ENCODE measurements at places on chromosomes 3 and 15.

GRCh38 chr3:196140224-196140623 is 58.3 kb upstream of the TFRC start:
- DNase-seq = no peak

DNA sequence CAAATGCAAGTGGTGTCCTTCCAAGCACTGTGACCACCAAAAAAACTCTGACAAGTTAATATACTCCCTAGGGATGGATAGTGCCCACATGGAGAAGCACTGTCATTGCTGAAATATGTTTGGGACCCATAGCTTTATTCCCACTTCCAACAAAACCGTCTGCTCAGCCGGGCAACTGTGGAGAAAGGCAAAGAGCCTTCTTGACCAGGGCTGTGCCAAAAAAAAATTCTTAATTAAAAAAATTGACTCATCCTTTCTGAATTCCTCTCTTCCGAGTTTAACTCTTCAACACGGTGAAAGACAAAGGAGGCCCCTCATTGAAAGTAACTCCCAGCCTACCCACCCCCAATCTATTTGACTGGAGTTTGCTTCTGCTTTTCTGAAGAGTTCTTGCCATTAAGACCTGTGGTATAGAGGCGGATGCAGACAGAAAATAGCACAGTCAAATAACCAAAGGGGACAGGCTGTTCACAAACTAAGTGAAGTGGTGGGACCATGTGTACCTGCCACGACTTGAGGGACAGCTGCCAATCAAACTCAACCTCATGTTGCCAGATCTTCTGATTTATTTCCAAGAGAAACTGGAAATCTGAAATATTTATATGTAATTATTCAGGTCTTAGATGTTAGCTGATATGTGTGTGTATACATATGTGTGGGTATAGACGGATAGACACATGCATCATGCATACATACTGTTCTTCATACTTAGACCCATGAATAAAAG is 135.4 kb upstream of the PFN2 start:
- DNase-seq = no peak

GRCh38 chr3:71176366-71176765 is 407.2 kb downstream of the FOXP1 start:
- DNase-seq = no peak

DNA sequence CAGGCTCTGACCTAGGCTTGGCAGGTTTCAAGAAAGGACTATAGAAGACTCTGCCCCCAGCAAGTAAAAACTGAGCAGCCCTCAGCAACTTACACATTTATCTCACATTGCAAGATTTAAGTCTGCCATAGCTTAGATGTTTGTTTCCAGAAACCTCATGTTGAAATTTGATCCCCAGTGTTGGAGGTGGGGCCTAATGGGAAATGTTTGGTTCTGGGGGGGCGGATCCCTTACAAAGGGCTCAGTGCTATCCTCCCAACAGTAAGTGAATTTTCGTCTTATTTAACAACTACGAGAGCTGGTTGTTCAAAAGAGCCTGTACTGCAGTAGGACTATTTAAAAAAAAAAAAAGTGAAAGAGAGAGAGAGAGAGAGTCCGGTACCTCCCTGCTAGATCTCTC is 125.2 kb upstream of the PROK2 start:
- DNase-seq = no peak

DNA sequence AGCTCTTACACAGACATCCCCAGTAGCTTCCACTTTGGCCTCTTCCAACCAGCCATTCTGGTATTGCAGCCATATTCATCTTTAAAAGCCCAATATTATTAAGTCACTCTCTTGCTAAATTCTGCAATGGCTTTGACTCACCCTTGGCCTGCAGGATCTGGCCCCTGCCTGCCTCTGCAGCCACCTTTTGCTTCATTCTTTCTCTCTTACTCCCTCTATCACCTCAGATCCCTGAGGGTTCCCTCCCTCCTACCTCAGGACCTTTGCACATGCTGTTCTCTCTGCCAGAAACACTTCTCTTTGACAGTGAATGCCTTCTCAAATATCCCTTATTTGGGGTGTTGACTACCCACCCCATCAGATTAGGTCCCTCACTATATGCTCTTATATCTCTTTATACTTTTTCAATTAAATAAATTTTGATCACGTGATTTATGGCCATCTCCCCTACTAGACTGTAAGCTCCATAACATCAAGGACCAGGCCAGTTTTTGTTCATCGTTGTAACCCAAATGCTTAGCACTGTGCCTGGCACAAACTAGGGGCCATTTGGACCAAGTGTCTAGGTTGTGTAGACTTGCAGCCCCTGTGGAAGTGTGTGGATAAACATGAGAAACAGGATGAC is 32.3 kb upstream of the UBE2Q2 start:
- DNase-seq = no peak

DNA sequence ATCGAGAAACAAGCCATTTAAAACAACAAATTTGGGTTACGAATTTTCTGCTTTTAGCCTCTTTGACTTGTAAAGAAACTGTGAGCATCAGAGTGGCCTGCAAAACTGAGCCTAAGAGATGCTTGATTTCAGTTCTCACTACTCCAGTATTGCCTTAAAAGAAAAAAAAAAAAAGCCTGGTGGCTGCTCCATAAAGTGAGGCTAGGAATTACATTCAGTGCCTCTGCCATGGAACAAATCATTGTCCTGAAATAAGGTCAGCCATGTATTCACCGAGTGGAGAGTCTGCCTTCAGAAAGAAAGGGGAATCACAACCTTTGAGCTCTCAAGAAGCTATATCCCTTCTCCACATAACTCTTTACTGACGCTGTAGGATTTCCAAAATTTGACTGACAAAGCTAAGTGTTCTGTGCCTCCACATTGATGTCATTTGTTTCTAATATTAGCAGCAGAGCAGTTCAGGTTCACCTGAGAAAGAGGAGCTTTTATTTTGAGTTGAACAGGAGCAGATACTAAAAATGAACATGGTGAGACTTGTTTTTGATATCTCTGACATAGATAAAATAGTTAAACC is 137.3 kb downstream of the SSR3 start:
- no peak for DNase-seq

- no peak for DNase-seq
Measured at GRCh38 chr3:7146529-7146928, 285.6 kb downstream of the GRM7 start.

GRCh38 chr3:112382543-112383160 is 49.7 kb downstream of the CD200 start:
- no peak for DNase-seq

- DNase-seq = no peak
Measured at GRCh38 chr3:88444251-88444650, 294.5 kb downstream of the C3orf38 start.

DNA sequence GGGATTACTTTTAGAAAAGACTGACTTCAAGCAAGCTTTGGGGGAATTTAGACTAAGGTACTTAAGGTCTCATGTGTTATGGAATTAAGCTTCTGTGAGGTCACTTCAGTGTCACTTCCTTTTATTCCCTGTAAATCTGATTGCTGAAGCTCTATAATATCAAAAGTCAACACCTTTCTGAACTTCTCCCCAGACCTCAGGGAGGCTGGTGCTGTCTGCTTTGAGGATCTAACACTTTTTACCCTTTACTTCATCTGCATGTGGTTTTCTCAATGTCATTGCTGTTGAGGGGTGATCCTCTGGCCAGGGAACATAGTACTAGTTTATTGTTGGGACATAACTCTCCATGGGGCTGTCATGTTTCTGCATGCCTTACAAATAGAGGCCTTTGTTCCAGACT is 41.8 kb upstream of the RASGRF1 start:
- no peak for DNase-seq

DNA sequence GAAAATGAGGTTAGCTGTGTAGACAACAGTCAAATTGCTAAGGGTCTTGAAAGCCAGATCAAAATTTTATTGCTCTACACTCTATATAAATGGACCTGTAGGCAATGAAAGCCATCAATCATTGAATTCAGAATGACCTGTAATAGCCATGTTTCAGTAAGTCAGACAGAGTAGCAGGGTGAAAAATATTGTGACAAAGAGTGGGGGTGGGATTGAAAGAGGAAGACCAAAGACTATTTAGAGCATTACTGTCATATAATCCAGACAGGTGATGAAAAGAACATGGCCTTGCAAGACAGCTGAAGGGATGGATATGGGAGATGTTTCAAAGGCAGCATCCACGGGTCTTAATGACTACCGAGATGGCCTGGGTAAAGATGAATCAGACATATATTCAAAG is 22.2 kb downstream of the IFT57 start:
- DNase-seq = no peak

DNA sequence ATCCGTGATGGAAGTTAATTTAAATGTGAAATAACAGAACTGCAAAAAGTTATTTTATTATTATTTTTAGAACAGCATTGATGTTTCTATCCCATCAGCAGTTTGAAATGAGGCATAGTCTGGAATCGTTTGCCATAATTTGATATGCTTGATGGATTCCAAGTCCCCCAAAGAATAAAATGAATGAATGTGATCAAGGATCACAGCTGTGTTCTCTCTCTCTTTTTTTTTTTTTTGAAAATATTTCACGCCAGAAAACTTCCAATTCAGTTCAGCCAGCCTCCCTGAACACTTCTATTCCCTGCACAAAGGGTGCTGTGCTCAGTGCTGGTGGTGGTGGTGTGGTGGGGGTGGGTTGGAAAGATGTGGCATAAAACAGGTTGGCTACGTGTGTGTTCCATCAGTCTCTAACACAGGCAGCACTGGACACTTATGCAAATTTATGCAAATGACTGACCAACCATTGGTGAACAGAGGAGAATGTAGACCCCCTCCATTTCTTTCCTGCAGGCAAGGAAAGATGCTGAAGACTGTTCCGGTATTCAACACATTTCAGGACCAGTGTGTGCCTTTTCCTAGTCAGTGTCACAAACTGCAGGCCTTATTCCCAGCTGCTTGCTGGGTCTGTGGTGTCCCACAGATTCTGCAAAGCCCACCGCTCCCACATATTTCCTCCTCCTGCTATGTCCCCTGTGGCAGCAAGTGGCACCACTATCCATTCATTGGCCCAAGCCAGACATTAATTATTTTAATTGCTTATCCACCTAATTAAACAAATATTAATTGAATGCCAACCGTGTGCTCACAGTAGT is 10.6 kb downstream of the ARNT2 start:
- DNase-seq = no peak

DNA sequence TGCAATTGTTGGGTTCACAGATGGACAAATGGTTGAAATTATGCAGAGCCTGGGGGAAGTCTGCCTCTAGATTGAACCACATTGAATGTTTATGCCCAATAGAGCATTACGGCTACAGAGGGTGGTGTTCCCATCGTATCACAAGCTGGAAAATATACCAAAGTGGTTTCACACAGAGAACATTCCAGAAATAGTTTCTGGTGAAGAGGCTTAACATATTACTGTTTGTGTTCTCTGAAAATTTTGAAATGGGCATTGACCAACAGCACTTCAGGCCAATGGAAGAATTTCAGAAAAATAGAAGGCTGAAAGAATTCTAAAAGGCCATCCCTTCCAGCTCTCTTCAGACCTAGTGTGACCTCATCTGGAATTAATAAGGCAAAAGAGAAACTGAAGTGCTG is 203.9 kb downstream of the NEK10 start:
- no peak for DNase-seq

DNA sequence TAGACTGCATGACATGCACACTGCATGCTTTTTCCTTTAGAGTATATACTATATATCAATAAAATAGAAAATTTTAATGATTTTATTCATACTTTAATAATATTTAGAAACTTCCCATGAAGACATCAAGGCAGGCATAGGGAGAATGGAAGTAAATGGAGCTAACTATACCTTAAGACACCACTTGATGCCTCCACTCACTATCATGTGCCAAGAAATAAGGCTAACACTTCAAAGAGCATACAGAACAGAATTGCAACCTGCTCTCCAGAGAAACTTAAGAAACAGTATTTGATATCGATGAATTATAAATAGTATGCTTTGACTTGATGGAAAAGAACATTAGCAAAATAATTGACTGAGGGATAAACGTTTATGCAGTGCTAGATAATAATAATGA is 192.6 kb upstream of the MBNL1 start:
- DNase-seq = no peak

DNA sequence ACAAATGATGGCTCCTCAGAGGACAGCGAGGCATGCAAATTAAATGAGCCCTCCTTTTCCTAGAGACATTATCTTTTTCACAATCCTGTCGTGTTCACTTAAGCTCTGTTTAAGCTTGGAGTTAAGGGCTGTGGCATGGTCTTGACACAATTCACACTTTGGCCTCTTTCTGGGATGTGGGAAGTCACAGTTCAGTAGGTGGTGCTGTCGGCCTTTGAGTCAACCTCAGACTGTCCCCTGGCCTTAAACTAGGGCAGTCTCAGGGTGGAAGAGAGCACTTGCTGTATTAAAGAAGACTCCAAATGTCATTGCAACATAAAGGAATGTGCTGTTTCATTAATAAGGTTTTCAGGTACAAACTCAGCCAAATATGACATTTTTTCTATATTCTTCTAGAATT is 351.0 kb downstream of the MCTP2 start:
- no peak for DNase-seq

GRCh38 chr3:3170998-3171397 is 8.5 kb downstream of the CRBN start:
- DNase-seq = no peak

DNA sequence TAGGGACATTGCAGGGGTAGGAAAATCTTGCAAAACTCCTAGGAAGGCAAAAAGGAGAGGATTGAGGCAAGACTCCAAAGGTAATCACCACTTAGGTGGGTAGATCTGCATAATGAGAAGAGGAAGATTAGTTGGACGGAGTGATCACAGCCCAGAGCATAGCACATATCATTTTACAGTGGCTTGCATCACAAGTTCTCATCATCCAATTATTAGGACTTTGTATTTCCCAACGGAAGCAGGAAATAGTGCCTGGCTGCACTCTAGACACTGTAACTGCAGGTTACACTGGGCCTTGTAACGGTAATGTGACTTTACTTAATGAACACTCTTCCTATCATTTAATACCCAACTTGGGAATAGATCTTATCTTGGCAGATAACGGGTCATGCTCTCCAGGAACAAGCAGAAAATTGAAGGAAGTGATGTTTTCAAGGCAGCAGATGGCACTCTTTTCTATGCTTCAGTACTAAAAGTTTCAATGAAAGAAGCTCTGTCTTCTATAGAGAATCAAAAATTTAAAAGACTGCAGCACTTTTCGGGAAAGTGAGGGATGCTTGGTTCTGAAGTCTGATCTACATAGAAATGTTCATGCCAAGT is 101.9 kb upstream of the KCNMB2 start:
- DNase-seq = no peak

DNA sequence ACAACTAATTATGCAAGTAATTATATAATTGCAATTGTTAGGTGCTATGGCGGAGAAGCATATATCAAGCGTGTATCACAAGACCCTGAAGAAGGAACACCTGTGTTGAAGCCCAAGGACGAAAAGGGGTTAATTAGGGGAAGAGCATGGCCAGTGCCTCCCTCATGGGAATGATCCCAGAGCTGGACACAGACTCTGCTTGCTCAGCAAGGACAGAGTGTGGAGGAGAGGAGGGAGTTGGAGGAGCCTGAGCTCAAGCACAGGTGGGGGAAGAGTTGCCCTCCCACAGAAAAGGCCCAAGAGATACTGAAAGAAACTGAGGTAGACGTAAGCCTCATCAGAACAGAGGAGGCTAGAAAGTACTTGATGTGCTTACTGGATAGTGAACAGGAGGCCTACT is 423.7 kb downstream of the EPHB1 start:
- DNase-seq = no peak
